ENCODE measurements at places on chromosomes 13 and 19.
A peak's percentile ranks its signal among the peaks of the same experiment; 100 is the strongest.

- no peak for DNase-seq
Measured at GRCh38 chr19:45542234-45542668, 35.0 kb downstream of the VASP start.

- DNase-seq = no peak
Measured at GRCh38 chr13:30376426-30377311, 45.6 kb upstream of the UBE2L5 start.

GRCh38 chr13:96684907-96685306 lies 309.4 kb downstream of the OXGR1 start:
- DNase-seq = no peak

- DNase-seq = no peak
Measured at GRCh38 chr19:10045371-10045770, 32.1 kb downstream of the RDH8 start.

DNA sequence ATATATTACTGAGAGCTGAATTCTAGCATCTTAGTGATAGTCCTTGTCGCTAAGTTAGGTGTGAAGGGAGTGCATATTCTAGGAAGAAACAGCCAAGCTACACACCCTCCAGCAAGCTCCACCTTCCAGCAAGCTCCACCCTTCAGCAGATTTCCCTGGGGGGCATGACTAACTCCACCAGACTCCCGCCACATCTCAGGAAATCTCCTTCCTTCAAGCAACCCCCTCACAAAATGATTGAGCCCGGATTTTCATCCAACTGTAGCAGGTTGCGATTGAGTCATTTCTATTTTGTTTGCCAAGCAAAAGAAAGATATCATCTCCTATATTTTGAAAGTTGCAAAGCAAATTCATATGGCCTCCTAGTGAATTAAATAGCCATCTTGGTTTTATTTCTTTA lies 162.1 kb upstream of the TMTC4 start:
- no peak for DNase-seq

DNA sequence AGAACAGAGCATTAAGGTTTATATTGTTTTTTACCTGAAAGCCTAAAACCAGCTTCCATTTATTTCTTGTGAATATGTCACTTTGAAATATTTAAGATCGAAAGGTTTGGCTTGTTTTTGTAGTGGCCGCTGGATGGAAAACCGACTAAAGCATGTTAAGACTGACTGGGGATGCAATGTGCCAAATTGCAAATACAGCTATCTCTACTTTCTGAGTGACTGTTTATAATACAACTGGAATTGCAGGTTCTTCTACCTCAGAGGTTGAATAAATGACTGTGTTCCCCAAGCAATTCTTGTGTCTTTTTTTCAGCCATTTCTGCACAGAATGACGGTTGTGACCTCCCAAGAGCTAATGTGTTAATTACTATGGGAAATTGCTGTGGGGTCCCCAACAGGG lies 50.0 kb upstream of the TMTC4 start:
- DNase-seq = no peak

- no peak for DNase-seq
Measured at GRCh38 chr19:49861541-49862378, 5.6 kb downstream of the PNKP start.

GRCh38 chr19:10871711-10872545 lies 575 bp downstream of the CARM1 start:
- DNase-seq = no peak

GRCh38 chr13:82477436-82477835 lies 1404.8 kb downstream of the SLITRK1 start:
- DNase-seq = peak; percentile 68

GRCh38 chr13:101695870-101696516 lies 243.5 kb downstream of the ITGBL1 start:
- DNase-seq = no peak

DNA sequence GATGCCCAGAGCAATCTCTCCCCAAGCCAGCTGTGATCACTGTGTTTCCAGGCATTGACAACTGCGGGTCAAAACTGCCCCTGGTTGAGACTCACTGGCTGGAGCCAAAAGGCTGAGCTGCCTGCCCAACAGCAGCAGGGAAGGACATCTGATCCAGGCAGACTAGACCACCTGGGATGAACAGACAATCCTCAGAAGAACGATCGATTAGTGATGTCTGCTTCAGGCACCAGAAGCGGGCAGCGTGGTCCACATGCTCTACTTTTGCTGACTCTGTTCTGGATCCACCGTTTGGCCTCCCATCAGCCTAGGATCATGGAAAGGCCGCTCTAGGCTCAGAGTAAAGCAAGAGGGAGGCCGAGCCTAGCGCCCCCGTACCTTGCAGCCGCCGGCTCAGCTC lies 9.9 kb upstream of the GP6 start:
- no peak for DNase-seq

GRCh38 chr19:19338082-19338481 lies 17.5 kb downstream of the MAU2 start:
- no peak for DNase-seq

- no peak for DNase-seq
Measured at GRCh38 chr13:66348745-66349690, 881.1 kb downstream of the PCDH9 start.

GRCh38 chr13:50401049-50401505 lies 385.8 kb downstream of the KCNRG start:
- no peak for DNase-seq

- no peak for DNase-seq
Measured at GRCh38 chr19:31427857-31428256, 78.6 kb upstream of the TSHZ3 start.

DNA sequence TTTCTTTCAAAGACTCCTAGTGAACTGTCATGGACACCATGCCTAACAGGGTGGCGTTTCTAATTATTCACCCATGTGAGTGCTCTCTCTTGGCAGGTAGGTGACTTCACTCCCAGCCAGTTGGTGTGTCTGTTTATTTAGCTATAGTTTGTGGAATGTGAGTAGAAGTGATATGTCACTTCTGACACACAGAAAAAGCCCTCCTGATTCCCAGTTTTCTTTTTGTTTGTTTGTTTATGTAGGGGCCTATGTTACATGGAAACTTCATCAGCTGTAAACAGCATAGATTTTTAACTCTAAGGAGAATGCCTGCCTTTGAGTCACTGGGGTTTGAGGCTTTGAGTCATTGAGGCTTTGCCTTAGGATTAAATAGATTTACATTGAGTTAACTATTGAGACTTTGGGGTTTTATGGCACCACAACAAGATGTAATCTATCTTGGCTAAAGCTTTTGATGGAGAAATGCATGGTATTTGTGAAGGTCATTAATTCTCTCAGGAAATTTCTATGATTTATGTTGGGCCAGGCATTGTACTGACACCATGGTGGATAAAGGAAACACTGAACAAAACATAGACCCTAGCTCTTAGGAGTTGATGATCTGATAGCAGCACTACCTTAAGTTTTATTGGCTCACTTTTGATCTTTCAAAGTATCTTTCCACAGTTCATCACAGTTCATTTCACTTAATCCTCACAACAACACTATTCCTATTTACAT lies 45.3 kb downstream of the UFM1 start:
- DNase-seq = no peak

DNA sequence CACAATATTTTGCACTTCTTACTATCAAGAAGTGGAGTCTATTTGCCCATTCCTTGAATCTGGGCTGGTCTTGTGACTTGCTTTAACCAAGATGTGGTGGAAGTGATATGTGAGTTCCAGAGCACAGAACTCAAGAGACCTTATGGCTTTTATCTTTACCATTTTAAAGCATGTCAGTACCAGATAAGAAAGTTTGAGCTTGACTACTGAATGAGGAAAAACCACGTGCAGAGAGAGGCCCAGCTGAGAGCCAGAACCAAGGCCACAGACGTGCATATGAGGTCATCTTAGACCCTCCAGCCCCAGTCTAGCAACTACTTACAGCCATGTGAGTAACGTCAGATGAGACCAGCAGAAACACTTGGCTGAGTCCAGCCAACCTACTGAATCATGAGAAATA lies 6.3 kb upstream of the CDK8 start:
- DNase-seq = peak; percentile 55

DNA sequence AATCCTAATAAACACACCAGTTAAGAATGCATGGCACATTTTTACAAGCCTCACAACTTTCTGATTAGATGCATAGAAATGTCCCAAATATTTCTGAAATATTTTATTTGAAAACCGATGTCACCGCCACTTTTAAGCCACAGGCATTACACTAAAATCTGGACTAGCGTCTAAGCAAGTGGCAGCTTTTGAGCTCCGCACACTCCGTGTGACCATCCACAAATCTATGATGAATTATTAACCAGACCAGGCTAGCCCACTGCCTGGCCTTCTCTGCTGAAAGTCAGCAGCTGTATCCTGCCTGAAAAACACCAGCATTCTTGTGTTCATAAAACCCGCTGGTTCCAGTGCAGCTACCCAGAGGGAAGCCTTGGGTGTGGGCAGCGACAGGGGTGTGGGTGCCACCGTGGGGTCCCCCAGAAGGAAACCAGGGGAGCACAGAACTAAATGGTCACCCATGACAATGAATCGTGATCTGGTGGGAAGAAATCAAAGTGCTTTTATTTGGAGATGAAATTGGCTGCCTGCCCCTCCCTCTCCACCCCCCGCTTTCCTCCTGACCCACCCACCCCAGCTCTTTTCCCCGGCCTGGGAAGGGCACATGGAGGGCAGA lies 13.8 kb downstream of the RASA3 start:
- no peak for DNase-seq

DNA sequence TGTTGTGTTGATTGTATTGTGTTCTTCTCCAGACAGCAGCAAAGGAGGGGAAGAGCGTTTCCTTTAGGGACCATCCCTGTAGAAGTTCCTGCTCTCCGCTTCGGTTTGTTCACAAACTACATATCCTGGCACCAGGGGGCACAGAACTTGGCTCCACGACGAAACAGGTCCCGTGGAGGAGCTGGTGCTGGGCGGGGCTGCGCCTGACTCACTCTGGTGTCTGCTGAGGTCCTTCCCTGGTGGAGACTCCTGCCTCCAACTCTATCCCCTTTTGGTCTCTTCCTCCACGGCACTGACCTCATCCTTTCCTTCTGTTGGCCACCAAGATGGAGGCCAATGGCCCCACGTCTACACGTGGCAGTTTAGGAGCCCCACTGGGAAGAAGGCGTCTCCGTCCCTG lies 14.7 kb downstream of the TMPRSS9 start:
- no peak for DNase-seq

DNA sequence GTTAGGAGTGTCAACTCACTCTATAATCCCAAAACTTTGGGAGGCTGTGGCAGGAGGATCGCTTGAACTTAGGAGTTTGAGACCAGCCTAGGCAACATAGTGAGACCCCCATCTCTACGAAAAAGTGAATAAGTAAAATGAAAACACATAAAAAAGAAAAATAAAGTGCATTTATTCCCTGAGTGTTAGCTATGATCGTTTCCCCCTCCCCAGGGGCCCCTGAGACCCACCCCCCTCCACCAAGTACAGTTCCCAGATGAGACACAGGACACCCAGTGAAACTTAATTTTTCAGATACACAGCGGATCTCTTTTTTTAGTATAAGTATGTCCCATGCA lies 28.6 kb upstream of the NANOS3 start:
- DNase-seq = no peak

DNA sequence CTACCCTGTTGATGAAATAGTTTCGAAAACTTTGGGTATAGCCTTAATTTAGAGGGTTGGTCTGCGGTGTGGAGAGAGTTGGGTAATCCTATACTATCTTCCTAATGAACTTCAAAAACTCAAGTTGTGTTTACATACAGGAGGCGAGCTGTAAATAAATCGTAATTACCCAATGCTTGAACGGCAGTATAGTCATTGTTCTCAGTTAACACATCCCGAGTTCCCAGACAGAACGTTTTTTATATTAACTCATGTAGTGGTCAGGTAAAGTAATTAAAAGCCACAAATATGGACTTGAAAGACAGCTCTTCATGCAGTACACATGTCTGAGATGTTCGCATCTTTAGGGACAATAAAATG lies 1.5 kb downstream of the PDS5B start:
- DNase-seq = no peak

- no peak for DNase-seq
Measured at GRCh38 chr19:17751912-17752273, 616 bp downstream of the FCHO1 start.

Data from CMK (cell line).